Activated T-cell treated with anti-CD3 and anti-CD28 coated beads for 24 hours (primary cell): ENCODE measurements at places on chromosomes 3 and 15.

DNA sequence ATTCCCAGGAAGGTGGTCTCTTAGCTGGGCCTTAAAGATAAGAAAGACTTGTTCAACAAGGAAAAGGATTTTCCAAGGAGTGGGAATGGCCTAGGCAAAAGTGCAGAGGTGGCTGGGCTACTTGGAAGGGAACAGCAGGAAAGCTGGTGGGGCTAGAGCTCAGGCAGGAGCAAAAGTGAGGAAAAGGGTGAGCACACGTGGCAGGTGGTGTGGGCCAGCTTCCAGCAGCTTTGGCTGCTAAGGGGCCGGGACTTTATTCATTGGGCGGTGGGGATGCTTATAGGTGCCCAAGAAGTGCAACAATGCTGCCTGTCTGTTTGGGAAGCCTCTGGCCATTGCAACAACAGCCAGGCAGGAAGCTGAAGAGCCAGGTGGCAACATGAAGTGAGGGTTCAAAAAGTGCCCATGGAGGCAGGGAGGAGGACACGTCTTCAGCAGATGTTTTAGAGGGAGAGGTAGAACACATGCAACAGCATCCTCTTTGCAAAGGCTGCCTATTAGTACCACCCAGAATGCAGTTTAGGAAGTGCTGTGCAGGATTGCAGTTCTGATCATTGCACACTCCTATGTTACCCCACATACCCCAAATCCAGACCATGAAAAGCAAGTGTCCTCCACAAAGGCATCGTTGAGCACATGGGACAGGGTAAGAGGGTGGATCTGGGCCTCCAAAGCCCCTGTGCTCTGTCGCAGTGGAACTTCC is 13.8 kb downstream of the ALDH1A3 start:
- DNase-seq: no peak

- DNase-seq: no peak
Observed at GRCh38 chr15:63797901-63798300, 35.8 kb downstream of the HERC1 start.

- no peak for DNase-seq
Observed at GRCh38 chr15:75693501-75694240, 19.0 kb downstream of the CSPG4 start.

DNA sequence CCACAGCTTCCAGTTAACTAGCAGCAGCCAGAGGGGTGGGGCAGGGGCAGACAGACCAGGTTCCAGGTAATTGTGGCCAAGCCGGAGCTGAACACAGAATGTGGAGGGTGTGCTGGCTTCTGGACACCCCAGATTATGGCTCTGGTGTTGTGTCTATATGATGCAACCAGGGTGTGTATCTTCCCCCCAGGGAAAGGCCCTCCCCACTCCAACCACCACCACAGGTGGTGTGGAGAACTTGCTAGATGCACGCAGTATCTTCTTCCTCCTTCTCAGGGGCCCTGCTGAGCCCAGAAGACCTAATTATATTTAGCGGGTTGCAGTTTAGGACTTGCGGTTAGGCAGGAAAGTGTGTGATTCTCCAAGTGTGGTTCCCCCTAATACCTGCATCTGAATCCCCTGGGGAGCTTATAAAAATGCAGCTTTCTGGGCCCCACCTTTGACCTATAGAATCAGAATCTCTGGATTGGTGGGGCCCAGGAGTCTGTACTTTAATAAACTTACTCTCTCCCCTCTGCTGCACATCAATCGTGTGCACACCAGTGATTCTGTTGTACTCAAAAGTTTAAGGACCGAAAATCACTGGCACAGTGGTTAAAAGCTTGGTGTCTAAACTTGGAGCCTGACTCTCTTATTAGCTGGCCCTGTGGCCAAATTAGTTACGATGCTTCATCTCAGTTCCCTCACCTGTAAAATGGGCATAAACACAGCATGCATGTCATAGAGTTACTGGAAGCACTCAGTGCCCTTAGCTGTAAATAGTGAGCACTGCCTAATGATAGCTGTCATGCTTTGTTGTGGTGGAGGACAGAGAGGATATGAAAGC is 379.1 kb upstream of the PROK2 start:
- no peak for DNase-seq

DNA sequence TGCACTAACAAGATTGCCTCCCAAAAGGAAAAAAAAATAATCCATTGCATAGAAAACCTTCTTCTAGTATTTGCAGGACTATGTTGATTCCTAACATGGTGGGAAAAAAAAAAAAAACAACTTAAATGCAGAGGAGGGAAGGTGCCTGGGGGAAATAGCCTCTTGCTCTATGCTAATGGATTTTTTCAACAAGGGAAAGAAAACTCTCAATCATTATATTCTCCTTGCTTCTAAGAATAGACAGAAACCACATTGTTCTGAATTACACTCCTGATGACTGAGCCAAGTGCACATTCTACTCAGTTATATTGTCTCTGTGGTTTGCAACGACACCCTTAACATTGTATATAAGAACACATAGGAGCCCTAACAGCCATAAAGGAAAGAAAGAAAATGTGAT is 760.2 kb downstream of the NAALADL2 start:
- DNase-seq: no peak

DNA sequence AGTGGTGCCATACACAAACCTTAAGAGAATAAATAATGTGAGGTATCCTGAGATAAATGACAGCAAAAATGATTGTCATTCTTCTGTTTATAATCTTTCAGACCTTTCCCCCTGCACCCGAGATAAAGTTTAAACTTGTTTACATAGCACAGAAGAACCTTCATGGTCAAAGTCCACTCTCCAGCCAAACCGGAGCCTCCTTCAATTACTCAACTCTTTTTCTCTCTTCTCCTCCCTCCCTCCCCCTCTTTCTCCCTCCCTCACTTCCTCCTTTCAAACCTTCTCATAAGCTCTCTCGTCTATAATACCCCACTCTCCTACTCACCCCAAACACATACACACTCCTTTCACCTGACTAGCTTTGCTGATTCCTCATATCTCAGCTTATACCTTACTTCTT is 198.9 kb downstream of the EFHB start:
- no peak for DNase-seq

- DNase-seq: no peak
Observed at GRCh38 chr15:48628832-48629231, 16.7 kb downstream of the FBN1 start.

DNA sequence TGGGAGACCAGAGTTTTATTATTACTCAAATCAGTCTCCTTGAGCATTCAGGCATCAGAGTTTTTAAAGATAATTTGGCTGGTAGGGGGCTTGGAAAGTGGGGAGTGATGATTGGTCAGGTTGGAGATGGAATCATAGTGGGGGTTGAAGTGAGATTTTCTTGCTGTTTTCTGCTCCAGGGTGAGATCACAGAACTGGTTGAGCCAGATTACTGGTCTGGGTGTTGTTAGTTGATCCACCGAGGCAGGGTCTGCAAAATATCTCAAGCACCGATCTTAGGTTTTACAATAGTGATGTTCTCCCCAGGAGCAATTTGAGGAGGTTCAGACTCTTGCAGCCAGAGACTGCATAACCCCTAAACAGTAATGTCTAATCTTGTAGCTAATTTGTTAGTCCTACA is 141.0 kb downstream of the OTOL1 start:
- no peak for DNase-seq

- DNase-seq: no peak
Observed at GRCh38 chr3:45043728-45044299, 17.7 kb downstream of the CLEC3B start.
